ENCODE measurements at places on chromosomes 2 and 18.

DNA sequence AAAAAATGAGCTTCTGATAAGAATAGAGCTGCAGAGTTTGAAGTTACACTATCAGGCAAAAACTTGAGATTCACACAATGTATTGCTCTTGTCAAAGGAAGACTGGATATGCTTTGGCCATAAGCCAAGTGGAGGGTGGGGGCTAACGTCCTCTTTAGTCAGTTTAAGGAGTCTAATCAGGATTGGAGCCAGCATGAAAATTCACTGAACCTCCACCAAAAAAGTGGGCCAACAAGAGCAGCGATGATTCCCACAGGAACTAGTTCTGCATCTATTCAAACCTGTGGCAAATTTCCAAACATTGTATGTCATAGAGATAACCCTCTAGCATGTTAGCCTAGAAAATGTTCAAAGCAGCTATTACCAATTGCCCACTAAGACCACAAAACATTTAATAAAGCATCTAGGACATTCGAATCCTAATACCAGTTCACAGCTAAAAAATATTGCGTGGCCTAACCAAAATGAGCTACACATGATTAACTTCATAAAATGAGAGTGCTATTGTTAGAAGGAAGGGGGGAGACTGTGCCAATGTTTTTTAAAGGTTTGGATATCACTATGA is 43.5 kb upstream of the TMEM247 start:
- H3K27me3 ChIP-seq, result no peaks in the 10 kb centered on the region
- H3K36me3 ChIP-seq, result no peaks in the 10 kb centered on the region
- H3K4me3 ChIP-seq, result no peak overlapping the region
- no peak overlapping the region for H3K27ac ChIP-seq
- H3K4me1 ChIP-seq, result no peaks in the 10 kb centered on the region
- no peak for DNase-seq

- H3K36me3 ChIP-seq, result no peaks in the 10 kb centered on the region
- H3K4me1 ChIP-seq, result no peaks in the 10 kb centered on the region
- H3K4me3 ChIP-seq, result no peak overlapping the region
These were observed 524.2 kb upstream of the TCF4 start for GRCh38 chr18:56112013-56112749.

- H3K27ac ChIP-seq, result no peak overlapping the region
- DNase-seq, result no peak
- H3K36me3 ChIP-seq, result no peaks in the 10 kb centered on the region
- H3K27me3 ChIP-seq, result no peaks in the 10 kb centered on the region
- no peaks in the 10 kb centered on the region for H3K4me1 ChIP-seq
These were observed 41.3 kb upstream of the GYPC start for GRCh38 chr2:126614524-126615227.

- no peaks in the 10 kb centered on the region for H3K36me3 ChIP-seq
- no peak for DNase-seq
- no peaks in the 10 kb centered on the region for H3K27me3 ChIP-seq
- no peak overlapping the region for H3K27ac ChIP-seq
These were observed 5.3 kb upstream of the ASAP2 start for GRCh38 chr2:9201185-9201891.

DNA sequence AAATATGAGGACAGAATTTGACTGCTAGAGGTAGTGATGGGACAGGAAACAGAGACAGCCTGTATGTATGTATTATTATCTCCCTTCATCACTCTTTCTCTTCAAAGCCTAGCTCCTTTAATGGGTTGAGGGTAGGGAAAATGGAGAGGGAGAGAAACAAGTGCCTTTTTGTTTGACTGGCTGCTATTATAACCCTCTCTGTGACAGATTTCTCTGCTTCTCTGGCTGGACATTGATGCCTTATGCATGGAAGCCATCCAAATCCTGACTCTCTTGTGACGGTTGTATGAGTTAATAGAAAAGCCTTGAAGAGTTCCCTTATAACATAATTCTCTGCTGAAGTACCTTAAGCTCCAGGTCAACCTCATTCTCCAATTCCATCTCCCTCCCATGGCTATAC is 118.5 kb upstream of the COL5A2 start:
- no peaks in the 10 kb centered on the region for H3K36me3 ChIP-seq
- no peak overlapping the region for H3K27ac ChIP-seq
- H3K4me3 ChIP-seq, result no peak overlapping the region
- H3K4me1 ChIP-seq, result peaks cover 8% of the 10 kb centered on the region

GRCh38 chr2:156826341-156826933 is 390.3 kb downstream of the GPD2 start:
- DNase-seq, result no peak
- H3K36me3 ChIP-seq, result no peaks in the 10 kb centered on the region
- no peaks in the 10 kb centered on the region for H3K27me3 ChIP-seq
- no peak overlapping the region for H3K27ac ChIP-seq
- H3K4me3 ChIP-seq, result no peak overlapping the region
- H3K4me1 ChIP-seq, result no peaks in the 10 kb centered on the region

GRCh38 chr2:233363744-233364235 is 9.5 kb downstream of the DGKD start:
- DNase-seq, result no peak
- H3K4me1 ChIP-seq, result no peaks in the 10 kb centered on the region
- H3K36me3 ChIP-seq, result no peaks in the 10 kb centered on the region
- no peak overlapping the region for H3K27ac ChIP-seq

GRCh38 chr2:24861500-24861899 is 58.5 kb downstream of the ADCY3 start:
- H3K27ac ChIP-seq, result no peak overlapping the region
- no peak for DNase-seq
- no peaks in the 10 kb centered on the region for H3K36me3 ChIP-seq
- H3K27me3 ChIP-seq, result no peaks in the 10 kb centered on the region
- H3K4me3 ChIP-seq, result no peak overlapping the region

GRCh38 chr18:79915161-79916127 is 36.0 kb downstream of the SLC66A2 start:
- DNase-seq, result no peak
- no peaks in the 10 kb centered on the region for H3K4me1 ChIP-seq
- H3K36me3 ChIP-seq, result peaks cover 21% of the 10 kb centered on the region

DNA sequence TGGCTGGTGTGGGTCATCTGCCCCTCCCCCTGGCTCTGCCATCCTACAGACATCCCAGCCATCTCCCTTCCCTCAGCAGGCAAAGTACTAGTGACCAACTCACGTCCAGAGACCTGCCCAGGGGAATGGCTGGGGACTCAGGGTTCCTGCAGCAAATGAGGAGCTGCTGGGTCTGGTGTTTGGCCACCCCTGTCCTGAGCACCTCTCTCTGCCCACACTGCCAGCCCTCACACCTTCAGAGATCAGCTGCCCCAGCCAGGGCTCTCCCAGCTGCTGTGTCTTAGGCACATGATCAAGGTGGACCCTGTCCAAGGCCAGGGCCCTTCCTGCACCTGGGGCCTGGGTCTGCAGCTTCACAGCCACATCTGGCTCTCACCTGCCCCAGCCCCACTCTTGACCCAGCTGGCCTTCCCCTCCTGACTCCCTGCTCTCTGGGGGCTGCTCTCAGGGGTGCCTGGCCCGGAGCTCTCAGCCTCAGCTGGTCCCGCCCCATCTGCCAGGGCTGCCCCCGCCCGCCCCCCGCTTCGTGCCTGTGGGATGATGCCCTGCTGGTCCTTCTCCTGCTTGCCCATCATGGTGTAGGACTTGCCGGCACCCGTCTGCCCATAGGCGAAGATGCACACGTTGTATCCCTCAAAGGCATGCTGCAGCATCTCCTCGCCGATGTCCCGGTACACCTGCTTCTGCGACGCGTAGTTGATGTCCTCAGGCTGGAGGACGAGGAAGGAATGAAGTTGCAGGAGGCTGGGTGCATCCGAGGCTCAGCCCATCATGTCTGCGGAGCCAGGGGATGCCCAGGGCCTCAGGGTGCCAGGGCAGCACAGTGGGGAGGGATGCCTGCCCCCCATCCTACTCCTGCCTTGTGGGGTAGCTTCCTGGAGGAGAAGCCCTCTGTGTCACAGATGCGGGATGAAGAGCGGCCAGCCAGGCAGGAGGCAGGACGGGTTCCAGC is 32.2 kb downstream of the KIF1A start:
- H3K4me3 ChIP-seq, result no peak overlapping the region
- H3K27ac ChIP-seq, result no peak overlapping the region
- H3K27me3 ChIP-seq, result no peaks in the 10 kb centered on the region
- no peaks in the 10 kb centered on the region for H3K36me3 ChIP-seq

- no peak overlapping the region for H3K27ac ChIP-seq
- H3K4me3 ChIP-seq, result no peak overlapping the region
- H3K27me3 ChIP-seq, result no peaks in the 10 kb centered on the region
- H3K4me1 ChIP-seq, result no peaks in the 10 kb centered on the region
- DNase-seq, result no peak
These were observed 854.3 kb downstream of the LRRTM4 start for GRCh38 chr2:76667821-76668271.

DNA sequence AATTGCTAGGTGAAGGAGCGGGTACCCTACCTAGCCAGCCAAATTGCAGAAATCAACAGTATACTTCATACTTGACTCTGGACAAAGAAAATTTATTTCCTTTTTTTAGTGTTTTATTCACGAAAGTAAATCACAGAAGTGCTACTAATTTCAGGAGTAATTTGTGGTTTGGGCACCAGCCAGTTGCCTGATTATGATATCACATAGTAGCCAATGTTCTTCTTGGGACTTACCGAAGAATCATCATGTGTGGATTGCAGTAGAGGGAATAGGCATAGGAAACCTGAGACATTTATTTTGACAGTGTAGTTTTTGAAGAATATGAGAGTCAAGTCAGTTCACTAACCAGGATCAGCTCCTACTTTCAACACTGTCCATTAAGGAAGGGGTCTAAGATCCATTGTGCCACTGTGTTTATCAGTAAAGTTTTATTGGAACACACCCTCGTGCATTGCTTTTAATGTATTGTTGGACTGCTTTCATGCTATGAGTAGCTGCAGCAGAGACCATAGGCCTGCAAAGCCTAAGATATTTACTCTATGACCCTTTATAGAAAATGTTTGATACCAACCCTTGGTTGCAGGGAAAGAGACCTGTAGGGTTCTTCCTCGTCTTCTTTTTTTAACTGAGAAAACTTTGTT is 32.1 kb downstream of the TNFRSF11A start:
- DNase-seq, result no peak
- no peak overlapping the region for H3K27ac ChIP-seq
- H3K4me3 ChIP-seq, result no peak overlapping the region
- no peaks in the 10 kb centered on the region for H3K27me3 ChIP-seq
- H3K36me3 ChIP-seq, result no peaks in the 10 kb centered on the region
- no peaks in the 10 kb centered on the region for H3K4me1 ChIP-seq

DNA sequence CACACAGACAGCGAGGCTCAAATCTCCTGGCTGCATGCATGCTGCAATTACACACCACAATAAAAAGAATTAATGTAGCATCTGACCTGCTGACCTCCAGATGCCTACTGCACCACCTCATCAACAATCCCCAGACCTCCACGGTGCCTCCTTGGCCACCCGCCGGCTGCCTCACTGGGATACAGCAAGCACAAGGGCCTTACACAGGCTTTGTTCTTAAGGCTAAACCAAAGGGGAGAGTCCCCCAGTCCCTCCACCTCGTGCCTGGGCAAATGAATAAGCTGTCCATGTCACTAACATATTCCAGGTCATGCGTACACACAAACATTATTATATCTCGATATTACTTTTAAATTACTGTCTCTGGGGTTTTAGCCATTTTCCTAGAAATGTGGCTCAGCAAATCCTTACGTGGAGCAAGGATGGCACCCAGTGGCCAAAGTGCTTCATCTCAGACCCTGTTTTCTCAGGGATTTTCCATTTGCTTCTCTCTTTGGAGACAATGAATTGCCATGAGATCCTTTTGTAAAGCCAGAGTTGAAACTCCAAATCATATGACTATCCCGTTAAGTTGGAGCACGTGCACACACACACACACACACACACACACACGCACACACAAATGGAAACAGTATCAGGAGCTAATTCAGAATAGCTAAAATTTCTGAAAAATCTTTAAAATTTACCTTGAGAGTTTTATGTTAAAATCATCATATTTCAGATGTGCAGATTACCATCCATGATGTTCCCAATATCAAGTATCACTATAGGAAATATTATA is 313.8 kb downstream of the PDE11A start:
- no peaks in the 10 kb centered on the region for H3K27me3 ChIP-seq
- H3K27ac ChIP-seq, result no peak overlapping the region
- H3K36me3 ChIP-seq, result no peaks in the 10 kb centered on the region
- no peaks in the 10 kb centered on the region for H3K4me1 ChIP-seq
- no peak overlapping the region for H3K4me3 ChIP-seq

DNA sequence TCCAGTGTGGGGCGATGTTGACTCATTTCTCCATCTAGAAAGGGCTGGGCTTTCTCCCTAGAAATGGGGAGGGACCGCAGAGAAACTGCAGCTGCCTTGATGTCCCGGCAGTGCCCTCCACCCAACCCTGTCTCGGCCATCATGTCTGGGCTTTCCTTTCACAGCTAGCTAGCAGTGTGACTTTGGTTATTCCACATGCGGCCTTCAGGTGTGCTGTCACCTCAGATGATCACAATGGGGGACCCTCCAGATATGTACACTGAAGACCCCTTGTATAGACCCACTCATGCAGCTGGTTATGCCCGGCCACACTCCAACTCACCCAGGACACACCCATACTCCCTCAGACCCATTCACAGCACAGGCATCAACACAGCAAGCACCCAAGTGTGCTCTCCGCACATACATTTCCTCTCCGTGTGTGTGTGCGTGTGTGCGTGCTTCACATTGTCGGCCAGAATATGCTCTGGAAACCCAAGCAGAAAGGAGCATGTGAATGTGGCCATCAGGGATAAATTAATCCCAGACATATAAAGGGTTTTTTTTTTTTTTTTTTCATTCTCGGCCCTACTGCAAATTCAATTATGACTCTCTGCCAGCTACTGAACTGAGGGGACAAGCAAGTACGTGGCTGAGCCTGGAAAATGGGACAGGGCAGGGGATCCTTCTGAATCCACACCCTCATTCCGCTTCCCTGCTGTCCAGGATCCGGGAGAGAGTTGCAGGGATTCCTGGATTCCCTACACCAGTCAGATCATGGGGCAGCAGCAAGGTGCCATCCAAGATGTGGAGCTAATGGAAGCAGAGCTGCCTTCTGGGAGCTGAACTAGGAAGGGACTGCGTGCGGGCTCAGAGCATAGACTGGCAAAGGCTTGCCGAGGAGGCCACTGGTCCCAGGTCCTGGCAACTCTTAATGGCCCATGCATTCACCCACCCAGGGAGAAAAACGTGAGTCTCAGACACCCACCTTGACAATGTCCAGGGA is 240.2 kb downstream of the DYSF start:
- H3K27me3 ChIP-seq, result no peaks in the 10 kb centered on the region
- H3K27ac ChIP-seq, result no peak overlapping the region
- no peaks in the 10 kb centered on the region for H3K36me3 ChIP-seq
- no peak for DNase-seq

DNA sequence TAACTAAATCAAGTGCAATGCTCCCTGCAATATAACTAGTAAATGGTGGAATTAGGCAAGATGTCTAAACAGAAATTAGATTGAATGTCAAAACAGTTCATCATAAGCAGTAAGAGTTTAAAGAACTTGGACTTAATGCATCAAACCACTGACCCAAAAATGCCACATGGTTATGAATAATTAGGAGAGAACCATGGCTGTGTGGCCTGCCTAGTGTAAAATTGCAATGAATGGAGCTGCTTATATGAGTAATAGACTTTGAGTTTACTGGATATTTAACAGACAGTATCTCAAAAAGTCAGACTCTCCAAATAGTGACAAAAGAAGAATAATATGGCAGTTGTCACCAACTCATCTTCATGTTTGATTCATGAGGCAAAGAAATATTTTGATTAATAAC is 101.6 kb upstream of the COL5A2 start:
- no peak overlapping the region for H3K4me3 ChIP-seq
- no peak for DNase-seq
- H3K27ac ChIP-seq, result no peak overlapping the region
- no peaks in the 10 kb centered on the region for H3K36me3 ChIP-seq
- H3K27me3 ChIP-seq, result no peaks in the 10 kb centered on the region

Measured in thoracic aorta (tissue), 2 donors.